Activated CD8-positive, alpha-beta memory T cell treated with anti-CD3 and anti-CD28 coated beads, Interleukin-2, amount 50 U/mL, for 48 hours (primary cell): ENCODE measurements at places on chromosomes 4 and X.

GRCh38 chrX:133789829-133790228 lies 195.6 kb downstream of the GPC3 start:
- no peak for DNase-seq

GRCh38 chr4:108536577-108536976 lies 83.8 kb upstream of the RPL34 start:
- no peak for DNase-seq

- no peak for DNase-seq
Measured at GRCh38 chrX:42432552-42432951, 345.4 kb downstream of the PPP1R2C start.

DNA sequence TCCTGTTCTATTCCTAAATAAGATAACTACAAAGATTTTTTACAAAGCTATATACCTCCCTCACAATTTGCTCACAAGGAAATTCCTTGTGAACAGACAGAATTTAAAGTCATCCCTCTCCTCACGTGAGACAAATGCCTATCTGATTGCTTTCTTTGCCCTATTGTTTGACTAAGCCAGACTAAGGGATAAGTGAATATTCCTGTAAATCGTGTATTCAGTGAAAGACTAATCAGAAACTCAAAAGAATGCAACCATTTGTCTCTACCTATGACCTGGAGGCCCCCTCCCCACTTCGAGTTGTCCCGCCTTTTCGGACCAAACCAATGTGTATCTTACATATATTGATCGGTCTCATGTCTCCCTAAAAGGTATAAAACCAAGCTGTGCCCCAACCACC lies 15.3 kb upstream of the ZBTB33 start:
- no peak for DNase-seq

DNA sequence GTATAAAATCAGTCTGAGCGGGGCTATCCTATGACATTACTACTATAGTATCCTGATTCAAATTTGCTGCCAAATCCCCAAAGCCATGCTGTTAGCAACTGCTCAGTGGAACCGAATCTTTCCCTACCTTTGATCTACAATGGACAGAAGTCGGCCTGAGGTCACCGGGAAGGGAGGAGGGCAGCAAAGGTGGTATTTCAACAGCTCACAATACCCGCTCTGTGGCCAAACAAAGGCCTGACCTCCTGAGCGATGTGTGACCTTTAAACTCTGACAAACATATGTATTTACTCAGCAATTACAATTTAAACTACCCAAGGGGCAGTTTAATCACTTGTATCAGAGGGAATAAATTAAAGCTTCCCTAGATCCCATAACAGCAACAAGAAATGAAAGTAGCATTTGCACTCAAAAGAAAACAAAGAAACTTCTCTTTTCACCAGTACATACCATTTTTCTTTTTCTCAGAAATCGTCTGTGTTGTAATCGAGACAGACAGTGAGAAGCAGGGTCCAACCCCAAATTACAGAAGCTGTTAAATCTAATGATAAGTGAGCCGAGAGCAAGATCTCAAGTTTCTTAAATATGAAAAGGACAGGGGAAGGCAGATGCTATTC lies 11.6 kb upstream of the TMEM128 start:
- peak; percentile 33 for DNase-seq

GRCh38 chr4:3331511-3332394 lies 38.9 kb downstream of the RGS12 start:
- DNase-seq = peak; percentile 20

GRCh38 chr4:89113415-89113814 lies 2.1 kb downstream of the TIGD2 start:
- no peak for DNase-seq

DNA sequence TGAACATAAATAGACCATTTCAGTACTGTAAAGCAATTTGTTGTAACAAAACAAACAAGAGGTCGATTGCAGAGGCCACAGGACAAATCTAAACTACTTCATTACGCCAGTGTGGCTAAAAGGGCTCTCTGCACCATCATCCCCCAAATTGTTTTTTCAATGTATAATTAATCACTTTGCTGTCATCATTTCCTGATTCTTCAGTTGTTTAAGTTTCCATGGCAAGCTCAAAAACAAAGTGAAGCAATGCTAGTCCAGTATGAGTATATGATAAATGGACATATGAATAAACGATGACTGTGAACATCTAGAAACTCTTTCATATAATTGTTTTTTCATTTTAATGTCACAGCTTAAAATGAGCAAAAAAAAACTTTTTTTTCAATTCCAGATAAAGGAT lies 235.4 kb upstream of the FGF13 start:
- no peak for DNase-seq

DNA sequence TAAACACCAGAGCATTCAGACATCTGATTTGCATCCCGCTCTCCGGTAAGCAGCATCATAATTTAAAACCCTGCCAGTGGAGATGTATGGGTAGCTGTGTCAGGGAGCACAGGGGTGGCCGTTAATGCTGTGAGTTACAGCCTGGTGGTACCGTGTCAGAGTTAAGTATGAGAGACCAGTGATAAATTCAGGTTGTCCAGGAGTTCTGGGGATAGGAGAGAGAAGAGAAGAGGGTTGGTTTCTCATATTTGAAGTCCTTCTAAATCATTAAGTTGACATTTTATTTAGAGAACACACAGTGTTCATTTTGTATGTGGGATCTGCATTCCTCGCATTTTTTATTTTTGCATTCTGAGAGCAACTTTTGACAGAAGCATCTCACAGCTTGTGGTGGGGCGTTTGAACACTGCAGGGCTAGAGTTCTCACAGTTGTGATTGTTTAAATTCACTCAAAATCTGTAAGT lies 157.6 kb downstream of the DCLK2 start:
- no peak for DNase-seq

GRCh38 chr4:141686146-141686775 lies 49.9 kb downstream of the IL15 start:
- no peak for DNase-seq

DNA sequence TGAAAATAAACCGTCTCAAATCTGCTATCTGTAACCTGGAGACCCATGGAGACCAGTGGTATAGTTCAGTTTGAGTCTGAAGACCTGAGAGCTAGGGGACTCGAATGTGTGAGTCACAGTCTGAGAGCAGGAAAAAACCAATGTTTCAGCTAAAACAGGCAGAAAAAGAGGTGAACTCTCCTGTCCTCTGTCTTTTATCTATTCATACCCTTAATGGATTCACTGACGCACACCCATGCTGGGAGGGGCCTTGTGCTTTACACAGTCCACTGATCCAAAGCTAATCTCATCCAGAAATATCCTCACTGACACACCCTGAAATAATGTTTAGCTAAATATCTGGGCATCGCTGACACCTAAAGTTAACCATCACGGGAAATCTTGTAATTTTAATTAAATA lies 297.9 kb downstream of the GPM6A start:
- no peak for DNase-seq

- DNase-seq = no peak
Measured at GRCh38 chr4:128951316-128951715, 141.8 kb downstream of the JADE1 start.

DNA sequence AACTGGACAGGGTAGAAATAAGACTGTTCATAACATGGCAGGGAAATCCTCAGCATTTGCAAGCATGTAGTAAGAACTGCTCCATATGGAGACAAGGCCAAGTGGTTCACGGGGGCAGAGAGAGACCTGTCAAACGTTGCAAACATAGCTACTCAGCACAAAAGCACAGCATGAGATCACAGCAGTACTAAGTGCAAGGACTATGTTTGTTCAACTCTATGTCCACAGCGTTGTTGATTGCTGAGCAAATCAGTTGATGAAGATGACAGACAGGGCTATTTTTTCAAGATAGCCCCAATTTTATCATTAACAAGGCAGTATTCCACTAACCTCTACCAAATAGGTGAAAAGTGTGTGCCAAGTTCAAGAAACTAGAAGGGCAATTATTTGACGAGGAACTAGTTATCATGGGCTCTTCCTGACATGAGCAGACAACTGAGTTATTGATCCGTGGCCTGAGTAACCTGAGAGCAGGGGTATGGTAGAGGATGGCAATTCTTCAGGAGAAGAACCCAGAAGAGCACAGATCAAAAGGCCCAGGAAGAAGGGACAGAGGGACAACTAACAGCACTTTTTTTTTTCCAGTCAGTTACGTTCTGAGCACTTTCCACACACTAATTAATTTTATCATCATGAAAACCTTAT lies 57.4 kb downstream of the SPOCK3 start:
- DNase-seq = no peak
